ENCODE measurements at places on chromosomes 16 and 17. TPM values are rescaled to one million over a fixed set of nuclear protein-coding genes. Genes with fewer than 3 reads are reported as not detected.

GRCh38 chr16:88069397-88070168, 118.3 kb downstream of the BANP start:
- DNase-seq = no peak

GRCh38 chr17:5610956-5611355, 26.6 kb upstream of the NLRP1 start:
- DNase-seq = no peak

GRCh38 chr16:2162676-2163118, 7.1 kb downstream of the TRAF7 start:
- DNase-seq = no peak

GRCh38 chr16:87792205-87792565, 26.4 kb upstream of the KLHDC4 start:
- DNase-seq = no peak

DNA sequence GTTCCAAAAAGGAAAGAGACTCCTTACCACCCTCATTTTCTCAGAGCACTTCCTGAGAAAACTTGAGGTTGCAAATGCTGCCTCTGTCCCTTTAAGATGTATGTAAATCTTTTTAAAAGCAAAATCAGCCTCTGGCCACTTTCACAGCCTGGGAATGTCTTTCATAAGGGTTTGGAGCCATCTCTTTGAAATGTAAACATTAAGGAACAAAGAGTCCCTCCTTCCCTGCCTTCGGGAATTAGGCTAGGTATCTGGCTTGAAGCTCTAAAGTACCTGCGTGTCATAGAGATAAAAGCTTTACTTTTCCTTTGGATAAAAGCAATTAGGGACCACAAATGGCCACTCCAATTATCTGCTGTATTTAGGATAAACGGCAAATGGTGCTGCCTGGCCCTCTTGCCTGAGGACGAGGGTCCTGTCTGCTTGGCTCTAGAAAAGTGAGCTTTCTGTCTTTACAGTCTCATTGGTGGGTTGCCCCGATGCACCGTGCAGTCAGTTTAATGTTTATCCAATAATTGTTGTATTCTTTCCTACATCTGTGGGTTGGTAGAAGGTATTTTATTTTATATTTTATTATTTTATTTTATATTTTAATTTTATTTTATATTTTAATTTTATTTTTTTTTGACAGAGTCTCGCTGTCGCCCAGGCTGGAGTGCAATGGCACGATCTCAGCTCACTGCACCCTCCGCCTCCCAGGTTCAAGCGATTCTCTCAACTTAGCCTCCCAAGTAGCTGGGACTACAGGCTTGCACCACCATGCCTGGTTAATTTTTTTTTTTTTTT, 23.9 kb downstream of the NLRC3 start:
- no peak for DNase-seq

DNA sequence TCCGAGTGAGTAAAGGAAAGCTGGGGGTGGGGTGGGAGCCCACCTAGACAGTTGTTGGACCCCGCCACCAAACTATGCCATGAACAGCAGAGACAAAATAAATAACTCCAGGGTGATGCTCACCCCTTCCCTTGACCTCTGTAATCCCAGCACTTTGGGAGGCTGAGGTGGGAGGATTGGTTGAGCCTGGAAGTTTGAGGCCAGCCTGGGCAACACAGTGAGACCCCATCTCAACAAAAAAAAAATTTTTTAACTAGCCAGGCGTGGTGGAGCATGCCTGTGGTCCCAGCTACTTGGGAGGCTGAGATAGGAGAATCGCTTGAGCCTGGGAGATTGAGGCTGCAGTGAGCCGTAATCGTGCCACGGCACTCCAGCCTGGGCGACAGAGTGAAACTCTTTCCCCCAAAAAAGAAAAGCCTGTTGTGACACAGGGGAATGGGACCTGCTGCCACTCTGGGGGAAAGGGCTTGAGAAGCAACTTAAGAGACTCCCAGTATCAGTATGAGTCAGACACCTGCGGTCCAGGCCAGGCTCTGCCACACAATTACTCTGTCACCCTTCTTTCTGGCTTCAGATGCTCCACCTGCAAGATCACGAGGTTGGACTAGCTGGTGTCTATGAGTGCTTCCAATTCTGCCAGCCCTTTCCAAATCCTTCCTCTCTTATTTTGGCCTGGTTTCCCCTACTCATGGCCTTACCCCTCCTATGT, 5.0 kb downstream of the SGCA start:
- peak; percentile 83 for DNase-seq

- DNase-seq = no peak
Measured at GRCh38 chr17:49079840-49080663, 52.5 kb upstream of the B4GALNT2 start.

GRCh38 chr17:80826955-80827645, 164.5 kb upstream of the CHMP6 start:
- DNase-seq = no peak

DNA sequence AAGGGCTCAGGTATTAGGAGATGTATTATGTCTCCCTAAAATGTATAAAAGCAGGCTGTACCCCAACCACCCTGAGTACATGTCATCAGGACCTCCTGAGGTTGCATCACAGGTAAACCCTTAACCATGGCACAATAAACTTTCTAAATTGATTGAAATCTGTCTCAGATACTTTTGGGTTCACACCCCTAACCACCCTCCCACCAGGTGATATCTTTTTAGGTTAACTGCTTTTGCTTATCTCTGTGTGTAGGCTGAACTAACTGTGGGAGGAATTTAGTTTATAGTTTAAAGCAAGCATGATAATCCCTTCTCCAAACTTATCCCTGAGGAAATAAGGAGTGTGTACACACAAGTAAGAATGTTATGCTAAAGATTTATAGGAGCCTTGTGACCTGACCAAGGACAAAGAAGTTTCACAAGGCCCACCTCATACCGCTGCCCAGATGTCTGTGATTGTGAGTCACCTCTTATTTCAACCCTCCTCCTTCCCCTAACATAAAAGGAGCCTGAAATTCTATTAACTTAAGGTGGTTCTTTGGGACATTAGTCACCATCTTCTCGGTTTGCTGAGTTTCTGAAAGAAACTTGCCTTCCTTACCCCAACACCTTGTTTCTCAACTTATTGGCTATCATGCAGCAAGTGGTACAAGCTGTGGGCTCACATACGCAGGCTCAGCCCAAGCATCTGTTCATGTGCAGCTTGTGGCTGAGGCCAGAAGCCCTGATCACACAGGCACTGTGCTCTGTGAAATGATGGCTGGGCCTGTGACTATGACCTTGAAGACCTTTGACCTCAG, 11.3 kb downstream of the PRSS22 start:
- no peak for DNase-seq

- DNase-seq = no peak
Measured at GRCh38 chr17:82563318-82563717, 43.8 kb downstream of the FOXK2 start.

GRCh38 chr16:59356709-59357108, 622.6 kb upstream of the GOT2 start:
- no peak for DNase-seq

WNT3 gene
- not detected for total RNA-seq

C1QTNF8 gene
- not detected for total RNA-seq

ALOX12 gene
- not detected for total RNA-seq

TBC1D3I gene
- 0.45 TPM for total RNA-seq

BRCA1 gene
- total RNA-seq = 102 TPM

MYH8 gene
- not detected for total RNA-seq
